ENCODE measurements at places on chromosomes 2 and 18.

DNA sequence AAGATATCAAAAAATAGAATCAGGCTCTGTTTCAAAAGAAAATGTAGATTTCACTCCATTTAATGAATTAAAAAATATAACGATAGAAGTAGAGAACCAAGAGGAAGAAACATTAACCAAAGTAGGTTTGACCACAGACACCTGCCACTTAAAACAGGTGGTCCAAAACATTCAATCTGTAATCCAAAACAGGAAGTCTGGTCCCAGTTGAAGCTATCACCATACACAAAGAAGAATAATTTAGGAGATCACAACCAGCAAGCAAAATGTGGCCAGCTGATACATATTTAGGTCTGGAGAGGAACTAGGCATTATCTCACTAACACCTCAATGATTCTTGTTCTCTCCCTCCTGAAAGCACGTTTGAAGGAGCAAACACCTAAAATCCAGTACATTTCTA, 73.1 kb downstream of the FTCDNL1 start:
- no peak for DNase-seq

DNA sequence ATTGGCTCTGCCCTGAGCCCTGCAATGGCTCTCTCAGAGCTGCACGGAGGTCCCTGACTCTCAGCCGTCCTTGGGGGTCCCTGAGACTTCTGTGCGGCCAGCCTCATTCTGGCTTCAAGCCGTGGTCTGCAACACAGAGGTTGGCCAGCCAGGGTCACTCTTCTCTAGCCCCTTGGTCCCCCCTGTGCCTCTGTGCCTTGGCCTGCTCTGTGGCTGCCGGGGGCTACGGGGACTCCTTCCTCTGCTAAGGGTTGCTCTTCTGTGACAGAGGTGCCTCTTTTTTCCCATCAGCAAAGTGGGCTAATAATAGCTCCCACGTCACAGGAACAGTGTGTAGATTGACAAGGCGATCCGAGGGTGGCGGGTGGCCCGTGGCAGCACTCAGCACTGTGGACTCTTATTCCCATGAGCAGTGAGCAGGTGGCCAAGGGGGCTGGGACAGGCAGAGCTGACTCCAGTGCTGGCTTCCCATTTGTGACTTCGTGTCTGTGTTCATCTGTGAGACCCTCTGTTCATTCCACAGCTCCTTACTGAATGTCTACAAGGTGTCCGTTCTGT, 19.4 kb downstream of the INHBB start:
- no peak for DNase-seq

DNA sequence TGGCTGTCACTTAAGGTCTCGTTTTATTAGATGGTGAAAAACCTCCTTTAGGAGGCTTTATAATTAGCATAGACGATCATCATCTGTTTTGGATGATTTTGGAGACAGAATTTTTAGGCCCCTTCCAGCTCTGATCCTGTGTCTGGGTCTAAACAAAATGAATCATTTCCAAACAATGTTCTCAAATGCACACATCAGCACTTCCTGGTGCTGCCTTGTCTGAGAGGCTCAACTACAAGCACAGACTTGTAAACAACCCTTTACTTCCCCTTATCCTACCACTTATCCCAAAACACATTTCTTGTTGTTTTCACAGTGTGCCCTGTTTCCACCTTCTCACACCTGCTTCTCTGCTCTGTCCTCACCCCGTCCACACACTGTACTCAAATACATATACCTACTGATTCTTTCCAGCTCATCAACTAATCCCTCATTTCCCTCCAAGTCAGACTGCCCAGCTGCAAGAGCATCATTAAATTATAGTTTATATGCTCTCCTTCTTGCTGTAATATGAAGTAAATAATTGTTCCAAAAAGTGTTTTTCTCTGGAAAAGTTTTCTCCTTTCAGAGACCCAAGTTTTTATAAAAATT, 71.2 kb upstream of the COL3A1 start:
- no peak for DNase-seq

DNA sequence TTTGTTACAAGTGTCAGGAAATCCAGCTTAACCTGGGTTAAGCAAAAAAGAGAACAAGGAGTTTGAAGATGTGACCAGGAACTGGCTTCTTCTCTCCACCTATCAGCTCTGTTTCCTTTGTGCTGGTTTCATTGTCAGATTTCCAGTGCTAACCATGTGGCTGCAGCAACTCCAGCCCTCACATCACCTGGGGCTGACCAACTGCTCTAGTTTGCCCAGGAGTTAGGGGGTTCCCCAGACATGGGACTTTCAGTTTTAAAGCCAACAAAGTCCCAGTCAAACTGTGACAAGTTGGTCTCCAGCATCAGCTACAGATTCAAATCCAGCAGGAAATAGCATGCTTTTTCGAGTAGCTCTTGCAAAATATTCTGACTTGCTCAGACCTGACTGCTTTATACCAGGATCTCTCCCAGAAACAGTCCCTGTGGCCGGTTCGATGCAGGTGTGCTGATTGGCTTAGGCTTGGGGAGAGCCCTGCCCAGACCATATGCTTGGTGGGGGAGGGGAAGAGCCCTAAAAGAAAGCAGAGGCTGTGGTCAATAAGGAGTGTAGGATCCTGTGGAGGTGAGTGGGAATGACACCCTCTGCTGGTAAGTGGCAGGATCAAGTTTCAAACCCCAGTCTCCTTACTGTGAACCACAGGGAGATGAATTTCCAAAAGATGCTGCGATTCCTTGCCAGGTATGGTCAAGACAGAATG, 49.5 kb downstream of the KCNE4 start:
- peak; percentile 82 for DNase-seq

GRCh38 chr2:119197529-119198239, 25.9 kb upstream of the STEAP3 start:
- DNase-seq = no peak

DNA sequence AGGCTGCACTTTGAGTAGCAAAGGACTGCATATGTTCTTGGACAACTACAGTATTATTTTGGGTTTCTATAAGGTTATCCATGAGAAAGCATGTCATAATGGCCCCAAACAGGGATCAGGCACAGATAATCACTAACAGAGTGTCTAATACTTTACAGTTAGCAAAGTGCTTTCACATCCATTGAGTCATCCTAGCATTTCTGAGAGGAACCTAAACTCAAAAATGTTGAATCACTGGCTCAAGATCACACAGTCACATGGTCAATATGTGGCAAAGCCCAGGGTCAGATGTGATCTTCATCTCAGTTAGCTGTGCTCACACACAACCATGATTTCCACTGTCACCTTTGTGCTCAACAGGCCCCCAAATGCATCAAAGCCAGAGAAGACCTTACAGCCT, 156.1 kb upstream of the VRK2 start:
- DNase-seq = peak; percentile 31

DNA sequence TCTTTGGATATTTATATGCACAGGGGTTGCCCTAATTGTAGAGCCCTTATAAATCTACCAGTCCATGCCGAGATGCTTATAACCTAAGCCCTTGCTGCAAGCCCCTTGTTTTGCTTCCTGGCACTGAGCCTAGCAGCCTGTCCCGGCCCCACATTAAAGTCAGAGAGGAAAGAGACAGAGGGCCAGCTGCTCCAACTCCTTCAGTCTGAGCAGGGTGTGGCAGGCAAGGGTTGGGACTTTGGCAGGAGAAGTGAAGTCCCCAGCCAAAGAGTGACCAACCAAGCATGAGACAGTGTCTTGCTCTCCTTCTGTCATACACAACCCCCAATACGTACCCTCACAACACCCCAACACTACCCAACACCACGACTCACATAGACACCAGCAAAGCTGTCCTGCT, 54.7 kb upstream of the FZD7 start:
- no peak for DNase-seq

DNA sequence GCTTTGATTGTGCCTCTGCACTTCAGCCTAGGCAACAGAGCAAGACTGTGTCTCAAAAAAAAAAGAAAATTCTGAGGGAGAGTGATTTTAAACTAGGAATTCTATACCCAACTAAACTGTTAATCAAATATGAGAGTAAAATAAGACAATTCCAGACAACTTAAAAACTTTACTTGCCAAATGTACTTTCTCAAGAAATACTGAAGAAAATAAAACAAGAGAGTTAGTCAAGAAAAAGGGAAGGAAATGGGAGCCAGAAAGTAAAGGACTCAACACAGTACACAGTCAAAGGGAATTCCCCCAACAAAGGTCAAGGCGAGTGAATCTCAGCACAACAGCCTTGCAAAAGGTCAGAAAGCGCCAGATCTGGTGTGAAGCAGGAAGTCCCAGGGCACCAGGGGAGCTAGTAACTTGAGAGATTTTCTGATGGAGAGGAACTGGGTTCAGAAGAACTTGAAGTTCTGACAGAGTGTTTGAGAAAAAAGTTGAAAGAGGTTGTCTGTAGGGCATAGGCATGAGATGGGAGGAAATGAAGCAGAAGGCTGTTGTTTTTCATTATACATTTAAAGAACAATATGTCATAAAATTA, 22.6 kb upstream of the TBC1D8 start:
- DNase-seq = peak; percentile 29

GRCh38 chr2:120817136-120817955, 81.7 kb downstream of the GLI2 start:
- DNase-seq = no peak

Data from GM12865 (cell line).